Right cardiac atrium (tissue), 5 donors: ENCODE measurements at places on chromosomes 16 and 17. TPM values are rescaled to one million over a fixed set of nuclear protein-coding genes. Genes with fewer than 3 reads are reported as not detected.
A peak's percentile ranks its signal among the peaks of the same experiment; 100 is the strongest.

DNA sequence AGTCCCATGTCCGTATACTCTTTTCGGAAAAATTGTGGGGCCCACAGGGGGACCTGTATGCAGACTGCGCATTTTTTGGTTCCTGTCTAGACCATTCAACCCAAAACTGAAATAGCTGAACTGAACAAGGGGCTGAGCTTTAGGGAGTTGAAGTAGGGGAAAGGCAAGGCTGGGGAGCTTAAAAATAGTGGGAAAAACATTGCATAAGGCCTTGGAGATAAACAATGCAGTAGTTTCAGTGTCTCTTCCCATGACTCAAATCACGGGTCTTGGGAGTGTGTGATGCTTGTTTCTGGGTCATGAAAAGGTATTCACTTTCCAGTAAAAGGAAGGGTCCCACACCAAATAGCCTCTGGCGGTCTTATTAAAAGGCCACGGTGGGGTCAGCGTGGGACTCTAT, 402.8 kb upstream of the SALL1 start:
- DNase-seq = no peak

DNA sequence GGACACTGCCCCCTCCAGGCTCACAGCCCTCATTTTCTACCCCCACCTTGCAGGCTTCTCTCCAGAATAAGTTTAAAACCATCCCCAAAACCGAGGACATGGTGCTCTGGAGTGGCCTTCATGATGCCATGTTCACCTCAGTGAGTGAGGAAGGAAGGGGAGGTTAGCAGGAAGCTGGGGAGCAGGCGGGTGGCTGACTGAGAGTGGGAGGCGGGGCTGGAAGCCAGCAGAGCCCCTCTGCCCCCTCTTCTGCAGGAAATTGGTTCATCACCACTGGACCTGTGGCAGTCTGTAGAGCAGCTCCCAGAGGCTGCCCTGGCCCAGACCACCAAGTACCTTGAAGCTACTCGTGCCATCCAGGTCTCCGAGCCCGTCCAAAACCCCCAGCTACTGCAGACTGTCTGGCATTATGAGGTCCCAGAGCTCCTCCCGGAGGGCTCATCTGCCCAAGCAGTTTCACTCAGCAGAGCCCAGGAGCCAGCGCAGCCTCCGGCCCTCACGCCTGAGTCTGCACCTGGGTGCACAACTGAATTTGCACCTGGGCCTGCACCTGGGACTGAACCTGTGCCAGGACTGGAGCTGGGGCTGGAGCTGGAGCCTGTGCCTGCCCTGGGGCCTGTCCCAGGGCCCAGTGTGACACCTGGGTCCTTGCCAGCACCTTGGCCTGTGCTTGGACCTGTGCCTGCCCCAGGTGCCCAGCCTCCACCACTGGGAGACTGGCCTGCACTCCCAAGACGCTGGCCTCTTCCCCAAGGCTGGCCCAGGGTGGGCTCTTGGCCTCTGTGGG, 19.0 kb downstream of the C16orf96 start:
- no peak for DNase-seq

- peak; percentile 67 for DNase-seq
Measured at GRCh38 chr16:9370061-9370491, 278.6 kb downstream of the HAPSTR1 start.

- no peak for DNase-seq
Measured at GRCh38 chr17:57032343-57032742, 52.7 kb upstream of the AKAP1 start.

DNA sequence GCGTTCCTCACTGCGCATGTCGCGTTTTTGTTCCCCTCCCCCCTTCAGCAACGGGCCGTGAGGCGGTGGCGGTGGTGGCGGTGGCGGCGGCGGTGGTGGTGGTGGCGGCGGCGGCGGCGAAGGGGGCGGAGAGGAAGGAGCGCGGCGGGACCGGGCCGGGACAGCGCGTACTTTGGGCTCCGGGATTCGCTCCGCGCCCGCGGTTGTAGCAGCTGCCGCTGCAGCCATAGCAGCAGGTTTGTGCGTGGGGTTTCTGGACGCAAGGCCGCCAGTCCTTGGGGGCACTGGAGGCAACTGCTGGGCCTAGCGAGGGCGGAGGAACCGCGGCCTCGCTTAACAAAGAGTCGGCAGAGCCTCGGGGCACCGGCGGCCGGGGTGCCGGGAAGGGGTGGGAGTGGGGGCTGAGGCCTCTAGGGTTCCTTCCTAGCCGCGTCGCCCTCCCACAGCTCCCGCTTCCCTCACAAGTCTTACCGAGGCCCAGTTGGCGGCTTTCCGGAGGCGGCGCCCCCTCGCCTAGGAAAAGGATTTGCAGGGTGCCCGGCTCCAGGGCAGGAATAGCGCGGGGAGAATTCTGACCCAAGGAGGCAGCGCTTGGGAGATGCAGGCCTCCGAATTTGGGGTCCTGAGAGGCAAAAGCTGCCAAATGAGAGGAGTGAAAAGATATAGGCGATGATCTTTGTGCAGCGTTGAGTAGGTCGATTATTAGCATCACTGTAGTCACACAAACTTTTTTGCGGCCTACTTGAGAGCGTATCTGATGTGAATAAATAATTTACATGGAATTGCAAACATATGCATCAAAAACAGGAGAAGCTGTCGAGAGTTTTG, at the start of gene DDX42:
TSS of gene DDX42 (plus strand) at position 30 of the 828 bp plus-strand sequence. CDS start 12,880 bp downstream, outside the sequence.
- DNase-seq = peak; percentile 95

DNA sequence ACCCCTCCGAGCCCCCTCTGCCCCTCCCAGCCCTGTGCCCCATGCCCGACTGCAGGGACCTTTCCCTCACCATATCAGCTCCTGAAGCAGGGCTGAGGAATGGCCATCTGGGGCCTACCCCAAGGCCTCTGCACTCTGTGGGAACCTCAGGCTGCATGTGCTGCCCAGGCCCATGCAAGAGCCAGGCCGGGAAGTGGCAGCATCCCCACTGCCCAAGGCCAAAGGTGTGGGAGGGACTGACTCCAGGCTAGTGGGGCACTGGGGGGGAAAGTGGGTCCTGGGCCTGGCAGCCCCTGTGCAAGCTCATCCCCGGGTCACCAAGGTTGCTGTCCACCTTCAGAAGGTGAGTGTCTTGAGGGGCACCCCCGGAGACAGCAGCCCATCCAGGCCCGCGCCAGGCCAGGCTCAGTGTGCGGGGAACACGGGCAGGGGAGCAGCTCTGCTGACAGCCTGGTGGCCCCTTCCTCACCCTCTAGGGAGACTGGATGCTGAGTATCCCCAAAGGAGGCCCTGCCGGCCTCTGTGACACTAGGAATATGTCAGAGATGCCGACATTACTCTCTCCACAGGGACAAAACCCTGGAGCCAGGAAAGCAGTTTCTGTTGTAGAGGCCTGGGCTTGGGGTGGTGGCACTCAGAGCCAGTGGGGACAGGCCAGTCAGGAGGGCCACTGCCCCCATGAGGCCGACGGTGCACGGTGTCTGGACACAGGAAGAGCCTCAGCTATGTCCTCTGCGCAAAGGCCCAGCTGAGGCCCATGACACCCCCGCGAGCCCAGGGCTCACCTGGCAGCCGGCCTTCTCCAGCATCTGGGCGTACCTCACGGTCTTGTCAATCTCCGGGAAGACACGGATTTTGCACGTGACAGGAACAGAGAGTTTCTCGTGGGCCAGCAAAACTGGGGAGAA, 3.3 kb downstream of the DUS1L start:
- peak; percentile 10 for DNase-seq

DNA sequence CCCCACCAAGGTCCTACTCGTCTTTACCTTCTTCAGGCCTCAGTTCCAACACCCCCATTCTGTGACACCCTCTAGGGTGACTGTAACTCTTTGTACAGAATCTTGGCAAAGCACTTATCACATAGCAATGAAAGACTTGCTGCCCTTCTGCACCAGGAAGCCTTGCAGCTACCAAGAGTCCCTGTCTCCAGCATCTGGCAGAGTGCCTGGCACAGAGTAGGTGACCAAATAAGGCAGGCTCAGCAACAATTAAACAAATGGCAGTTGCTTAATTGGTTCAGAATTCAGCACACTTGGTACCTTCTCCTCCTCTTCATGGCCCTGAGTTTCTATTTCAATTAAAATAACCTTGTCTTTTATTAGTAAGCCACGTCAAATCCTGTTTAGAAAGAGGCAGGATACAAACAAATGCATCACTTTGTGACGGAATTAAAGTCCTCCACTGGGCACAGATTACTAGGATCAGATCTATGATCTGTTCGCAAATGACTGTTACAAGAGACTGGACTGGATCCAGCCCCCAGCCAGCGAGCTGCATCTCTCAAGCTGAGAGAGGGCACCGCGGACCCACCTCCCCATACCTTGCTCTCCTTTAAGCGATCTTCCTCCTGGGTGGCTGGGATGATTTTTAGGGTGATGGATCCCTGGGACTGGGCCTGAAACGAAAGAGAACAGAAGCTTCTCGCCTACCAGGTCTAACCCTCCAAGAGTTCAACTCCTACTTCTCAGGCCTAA, 9.4 kb downstream of the MPP3 start:
- DNase-seq = peak; percentile 75

- DNase-seq = no peak
Measured at GRCh38 chr16:84616515-84616914, 1.4 kb downstream of the COTL1 start.

DNA sequence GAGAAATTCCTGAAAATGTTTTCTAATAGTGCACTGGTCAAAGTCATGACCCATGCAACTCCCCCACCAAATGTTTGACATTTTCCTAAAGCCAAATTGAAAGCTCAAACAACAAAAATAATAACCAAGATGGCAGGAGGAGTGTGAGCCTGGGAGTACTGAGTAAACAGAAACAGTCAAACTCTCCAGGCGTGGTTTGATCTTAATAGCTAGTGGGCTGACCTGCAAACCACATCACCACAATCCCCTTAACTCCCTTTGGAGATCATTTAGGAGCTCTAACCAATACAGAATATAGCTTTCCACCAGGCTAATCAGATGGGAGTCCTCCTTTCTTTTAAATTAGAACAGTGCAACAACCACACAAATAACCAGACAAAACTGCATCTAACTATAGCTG, 19.2 kb upstream of the MEIOC start:
- no peak for DNase-seq

GRCh38 chr17:39759204-39759603, 21.5 kb downstream of the GRB7 start:
- DNase-seq = no peak

KRT28 gene
- polyA plus RNA-seq = not detected
